ENCODE measurements at places on chromosomes 2 and 18.

GRCh38 chr2:154182008-154182407 lies 310.3 kb downstream of the GALNT13 start:
- no peak for DNase-seq

DNA sequence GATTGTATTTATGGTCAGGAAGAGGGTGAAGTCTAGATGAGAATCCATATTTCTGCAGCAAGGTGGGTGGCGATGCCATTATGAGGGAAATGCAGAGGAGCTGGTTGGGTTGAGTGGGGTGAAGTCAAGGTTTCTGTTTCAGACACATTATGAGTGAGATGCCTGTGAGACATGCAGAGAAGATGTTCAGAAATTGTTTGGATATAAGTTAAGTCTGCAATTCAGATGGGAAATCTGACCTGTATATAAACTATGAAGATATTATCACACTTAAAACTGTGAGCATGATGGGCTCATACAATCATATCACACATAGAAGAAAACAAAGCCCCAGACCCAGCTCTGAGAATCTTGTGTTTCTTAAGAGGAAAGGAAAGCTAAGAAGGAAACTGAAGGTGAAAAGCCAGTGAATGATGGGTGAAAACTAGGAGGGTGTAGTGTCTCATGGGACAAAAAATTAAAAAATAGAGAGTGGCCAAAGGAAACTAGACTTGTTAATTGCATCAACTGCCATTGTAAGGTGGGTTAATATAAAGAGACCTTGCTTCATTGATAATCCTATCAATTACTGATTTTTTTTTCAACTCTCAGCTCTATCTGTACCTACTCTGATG lies 14.2 kb downstream of the GALNT5 start:
- no peak for DNase-seq

DNA sequence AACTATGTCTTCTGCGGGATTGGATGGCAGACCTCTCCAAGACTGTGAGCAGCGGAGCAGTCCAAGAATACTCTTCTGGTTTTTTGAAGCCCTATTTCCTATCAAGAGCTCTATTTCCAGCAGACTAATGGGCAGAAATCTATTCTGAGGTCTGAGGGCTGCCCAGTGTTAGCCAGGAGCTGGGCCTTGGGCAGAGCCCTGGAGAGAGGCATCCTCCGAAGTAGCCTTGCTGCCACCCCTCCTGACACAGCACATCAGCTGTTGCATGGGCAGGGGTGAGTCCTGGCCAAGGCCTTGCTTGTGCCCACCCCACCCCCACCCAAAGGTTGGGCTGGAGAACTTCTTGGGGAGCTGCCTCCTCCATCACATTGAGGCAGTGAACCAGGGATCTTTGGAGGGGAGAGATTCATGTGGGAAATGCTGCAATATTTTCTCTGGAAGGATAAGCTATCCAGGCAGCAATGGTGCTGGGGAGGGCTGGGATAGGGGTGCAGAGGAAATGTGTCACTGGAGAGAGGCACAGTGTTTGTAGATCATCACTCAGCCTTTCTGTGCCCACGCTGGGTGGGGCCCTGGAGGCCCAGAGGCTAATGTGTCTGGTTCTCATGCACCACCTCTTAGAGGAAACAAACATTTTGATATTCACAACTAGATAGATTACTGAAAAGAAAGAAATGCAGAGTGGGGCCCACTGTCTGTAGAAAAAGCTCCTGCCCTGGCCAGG lies 104.7 kb downstream of the VSNL1 start:
- no peak for DNase-seq

DNA sequence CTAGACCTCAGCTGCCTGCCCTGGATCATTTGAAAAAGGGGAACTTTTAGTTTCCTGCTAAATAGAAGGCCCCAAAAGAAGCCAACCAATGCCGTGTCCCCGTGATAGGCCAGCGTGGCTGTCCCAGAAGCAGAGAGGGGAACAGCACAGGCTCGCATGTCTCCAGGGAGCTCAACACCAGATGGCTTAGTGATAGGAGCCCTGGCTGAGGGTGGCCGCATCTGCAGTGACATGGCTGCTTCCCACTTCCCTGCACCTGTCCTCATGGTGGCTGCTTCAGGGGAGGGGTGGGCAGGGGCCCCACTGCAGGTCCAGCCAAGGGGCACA lies 79.6 kb downstream of the MBP start:
- DNase-seq = no peak

DNA sequence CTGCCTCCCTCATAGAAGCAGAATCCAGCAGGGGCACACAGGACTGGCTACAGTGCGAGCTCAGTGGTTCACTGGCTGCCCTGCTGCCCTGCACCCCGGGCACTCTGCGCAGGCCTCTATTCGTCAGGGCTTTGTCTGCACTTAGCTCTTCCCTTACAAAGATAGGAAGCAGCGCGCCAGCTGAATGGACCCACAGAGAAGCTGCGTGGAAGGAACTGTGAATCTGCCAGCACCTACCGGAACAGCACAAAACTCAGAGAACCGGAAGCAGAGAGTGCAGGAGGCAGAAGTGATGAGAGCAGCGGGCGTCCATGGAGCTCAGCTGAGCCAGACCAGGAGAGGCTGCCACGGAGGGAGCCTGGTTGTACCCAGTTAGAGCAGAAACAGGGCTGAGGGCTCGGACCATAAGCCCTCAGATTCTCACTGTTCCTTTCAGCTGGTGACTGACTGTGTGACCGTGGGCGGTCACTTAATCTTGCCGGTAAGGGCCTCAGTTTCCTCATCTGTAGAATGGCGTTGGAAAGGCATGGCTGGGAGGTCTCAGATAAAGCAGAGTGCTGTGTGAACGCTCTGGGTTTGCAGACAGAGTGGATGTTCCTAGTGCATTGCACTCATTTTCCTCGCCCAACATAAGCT lies 23.1 kb upstream of the SLC66A3 start:
- DNase-seq = no peak

DNA sequence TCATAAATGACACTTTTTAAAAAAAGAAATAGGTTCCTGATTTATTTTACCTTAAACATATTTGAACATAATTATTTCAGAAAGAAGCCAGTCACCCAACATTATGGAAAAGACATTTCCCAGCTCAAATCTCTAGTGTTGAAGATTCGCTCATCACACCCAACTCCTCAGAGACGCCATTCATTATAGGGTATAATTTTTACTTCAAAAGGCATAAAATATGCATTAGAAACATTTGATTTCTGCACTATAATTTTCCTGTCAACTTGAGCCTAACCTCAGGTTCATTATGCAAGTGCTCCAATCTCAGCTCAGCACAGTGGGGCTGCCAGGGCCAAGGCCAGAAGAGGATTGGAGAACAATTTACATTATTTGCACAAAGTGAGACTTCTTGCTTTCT lies 58.8 kb upstream of the TTN start:
- DNase-seq = no peak

DNA sequence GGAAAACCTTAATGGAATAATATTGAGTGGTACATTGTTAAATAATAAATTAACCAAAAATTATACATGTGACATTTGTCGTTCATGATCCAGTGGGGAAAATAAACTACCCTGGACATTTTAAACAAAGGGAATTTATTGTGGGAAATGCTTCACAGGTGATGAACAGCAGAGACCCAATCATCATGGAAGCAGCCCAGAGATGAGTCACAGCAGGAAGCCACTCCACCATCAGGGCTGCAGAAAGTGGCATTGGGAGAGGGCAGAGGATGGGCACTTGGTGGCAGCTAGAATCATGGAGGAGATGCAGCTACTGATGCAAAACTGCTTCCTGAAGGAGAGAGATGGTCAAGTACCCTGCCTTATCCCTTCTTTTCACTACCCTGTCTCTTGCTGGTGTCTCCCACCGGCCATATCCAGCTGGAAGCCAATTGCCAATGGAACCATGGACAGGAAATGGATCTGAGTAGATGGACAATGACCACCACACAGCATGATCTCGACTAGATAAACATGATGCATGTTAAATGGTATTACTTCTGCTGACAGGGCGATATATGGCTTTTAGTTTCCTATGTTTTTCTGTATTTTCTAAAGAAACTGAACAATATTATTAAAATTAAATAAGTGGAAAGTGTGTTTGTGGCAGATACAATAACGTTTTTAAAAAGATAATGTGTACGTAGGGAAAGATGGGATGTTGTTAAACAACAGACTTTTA lies 139.8 kb downstream of the RPIA start:
- DNase-seq = no peak

GRCh38 chr2:69422198-69422597 lies 15.0 kb downstream of the NFU1 start:
- DNase-seq = no peak

GRCh38 chr2:78586316-78586715 lies 439.2 kb upstream of the REG3G start:
- no peak for DNase-seq

GRCh38 chr2:126527836-126528490 lies 128.0 kb upstream of the GYPC start:
- no peak for DNase-seq

DNA sequence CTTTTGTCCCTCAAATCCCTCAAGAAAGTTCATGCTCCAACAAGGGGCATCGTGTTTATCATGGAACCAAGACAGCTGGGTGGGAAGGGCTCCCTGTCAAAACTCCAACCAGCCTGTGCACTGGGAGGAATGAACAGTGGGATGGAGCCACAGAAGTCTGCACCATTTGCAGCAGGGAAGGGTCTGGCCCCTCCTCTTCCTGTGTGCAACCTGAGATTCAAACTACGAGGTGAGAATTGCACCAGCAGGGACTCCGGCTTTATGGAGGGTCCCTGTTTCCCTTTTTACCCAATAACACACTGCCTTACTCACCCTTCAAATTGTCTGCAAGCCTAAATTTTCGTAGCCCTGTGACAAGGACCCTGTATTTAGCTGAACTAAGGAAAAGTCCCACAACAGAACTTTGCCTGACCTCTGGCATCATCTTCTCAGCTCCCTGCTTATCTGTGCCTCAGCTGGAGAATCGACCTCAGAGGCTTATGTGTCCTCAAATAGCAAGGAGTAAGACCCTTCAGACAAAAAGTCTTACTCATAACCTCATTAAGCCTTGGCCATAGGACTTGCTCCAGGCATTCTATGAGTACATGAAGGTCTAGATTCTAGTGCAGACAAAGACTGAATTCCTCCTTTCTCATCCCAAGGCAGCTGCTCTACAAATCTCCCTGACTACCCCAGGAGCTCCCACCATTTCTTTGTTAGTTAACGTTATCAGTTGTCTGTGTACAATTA lies 178.3 kb upstream of the SERPINE2 start:
- DNase-seq = no peak

GRCh38 chr2:48558456-48558855 lies 28.5 kb downstream of the STON1 start:
- no peak for DNase-seq

GRCh38 chr2:74571058-74571457 lies 16.5 kb downstream of the DOK1 start:
- DNase-seq = no peak

DNA sequence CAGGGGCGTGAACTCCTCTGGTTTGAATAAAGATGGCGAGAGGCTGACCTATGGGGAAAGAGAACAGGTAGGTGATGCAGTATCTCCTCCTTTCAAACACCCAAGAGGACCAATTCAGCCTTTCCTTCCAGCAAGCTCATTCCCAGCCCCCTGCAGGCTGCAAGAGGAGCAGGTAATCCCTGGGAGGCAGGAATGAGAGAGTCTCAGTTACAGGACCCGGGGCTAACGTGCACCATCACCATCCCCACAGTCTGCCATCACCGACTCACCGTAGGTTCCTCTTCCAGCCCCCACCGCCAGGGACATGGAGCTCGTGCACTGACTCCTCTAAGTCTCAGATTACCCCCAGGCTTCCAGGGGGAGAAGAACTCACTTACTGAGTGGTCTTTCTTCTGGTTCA lies 26.7 kb downstream of the XDH start:
- DNase-seq = no peak

- DNase-seq = peak; percentile 5
Observed at GRCh38 chr18:50429207-50429948, 54.5 kb downstream of the SKA1 start.

All from NCI-H460 (cell line).